ENCODE measurements at places on chromosomes 4 and X.

- peak; percentile 0 for DNase-seq
Measured at GRCh38 chr4:190018201-190018920, 8.7 kb downstream of the FRG2 start.

GRCh38 chr4:10200869-10201268, 84.3 kb upstream of the WDR1 start:
- peak; percentile 87 for DNase-seq

GRCh38 chr4:18935659-18936345, 914.2 kb upstream of the LCORL start:
- DNase-seq = no peak

GRCh38 chr4:3121596-3121995, 47.1 kb downstream of the HTT start:
- DNase-seq = no peak

DNA sequence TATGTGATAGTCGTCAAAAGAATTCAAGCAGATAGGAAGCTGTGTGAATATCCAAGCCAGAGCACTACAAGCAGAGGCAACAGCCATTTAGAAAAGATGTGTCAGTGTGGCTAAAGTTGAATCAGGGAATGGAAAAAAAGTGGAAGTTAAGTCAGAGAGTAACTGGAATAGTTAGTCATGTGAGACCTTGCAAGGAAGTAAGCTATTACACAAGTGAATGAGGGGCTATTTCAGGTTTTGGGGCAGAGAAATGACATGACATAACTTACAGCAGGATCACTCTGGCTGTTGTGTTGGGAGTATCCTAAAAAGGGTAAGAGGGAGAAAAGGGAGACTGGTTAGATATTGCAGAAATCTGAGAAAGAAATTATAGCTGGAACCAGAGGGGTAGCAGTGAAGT, 236.6 kb upstream of the PCDH18 start:
- no peak for DNase-seq

- DNase-seq = no peak
Measured at GRCh38 chr4:157832596-157832995, 340.2 kb downstream of the GASK1B start.

DNA sequence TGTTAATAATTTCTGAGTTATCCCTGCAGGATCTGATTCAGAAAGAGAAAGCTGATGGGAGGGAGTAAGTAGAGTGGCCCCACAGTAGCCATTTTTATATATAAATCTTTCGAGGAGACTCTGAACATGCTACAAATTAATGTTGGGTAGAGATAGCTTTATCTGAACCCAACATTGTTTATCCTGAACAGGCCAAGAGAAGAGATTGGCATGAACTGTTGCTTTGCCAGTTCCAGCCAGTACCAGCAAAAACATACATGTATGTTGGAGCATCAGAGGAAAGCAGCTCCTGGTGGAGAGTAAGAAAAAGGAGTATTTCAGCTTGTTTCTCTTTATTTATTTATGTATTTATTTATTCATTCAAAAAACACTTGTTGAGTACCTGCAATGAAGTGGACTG, 1.6 kb downstream of the MAOA start:
- DNase-seq = peak; percentile 61

DNA sequence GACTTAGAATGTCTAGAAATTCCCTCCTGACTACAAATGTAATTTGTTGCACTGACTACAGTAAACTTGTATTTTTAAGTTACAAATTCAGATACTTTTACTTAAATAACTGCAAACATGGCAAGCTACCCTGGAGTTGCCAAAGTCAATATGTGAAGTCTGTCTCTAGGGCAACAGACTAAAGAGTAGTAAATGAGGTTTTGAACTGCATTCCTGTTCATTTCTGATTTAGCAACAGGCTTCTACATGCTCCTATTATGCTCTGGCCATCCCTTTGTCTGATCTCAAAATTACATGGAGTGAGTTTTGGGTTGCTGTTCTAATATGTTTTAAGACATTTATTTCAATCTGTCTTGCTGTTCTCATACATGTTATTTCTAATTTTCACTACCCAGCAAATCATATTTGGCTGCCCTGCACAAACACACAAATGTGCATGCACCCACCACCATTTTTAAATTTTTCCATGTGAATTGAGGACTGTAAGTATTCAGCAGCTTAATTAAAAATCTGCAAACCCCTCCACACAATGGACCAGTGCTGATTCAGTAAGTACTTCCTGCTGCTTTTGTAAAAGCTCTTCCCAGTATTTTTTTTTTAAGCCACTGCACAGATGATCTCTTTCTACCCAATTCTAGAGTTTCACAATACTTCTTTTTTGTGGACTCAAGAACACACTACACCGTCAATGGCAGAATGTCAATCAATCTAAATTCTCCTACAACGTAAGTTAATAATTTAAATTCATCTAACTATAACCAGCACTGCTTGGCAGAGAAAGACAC, 26.7 kb downstream of the SH3RF1 start:
- DNase-seq = no peak

DNA sequence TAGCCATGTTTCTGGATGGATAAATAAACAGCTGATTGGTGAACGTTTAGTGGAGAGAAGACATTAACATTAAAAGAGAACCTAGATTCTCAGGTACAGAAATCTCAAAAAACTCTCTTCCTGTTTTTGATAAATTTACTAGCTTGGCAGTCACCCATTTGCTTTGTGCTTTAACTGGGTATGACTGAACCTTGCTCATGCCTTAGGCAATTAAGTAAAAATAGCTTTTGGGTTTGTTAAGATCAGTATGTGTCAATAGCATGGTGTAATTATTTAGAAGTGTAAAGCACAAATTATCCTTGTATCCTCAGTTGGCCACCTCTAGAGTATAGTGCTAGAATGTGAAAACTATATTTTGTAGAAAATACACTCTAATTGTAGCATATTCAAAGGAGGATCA, 200.0 kb downstream of the CFAP299 start:
- no peak for DNase-seq

DNA sequence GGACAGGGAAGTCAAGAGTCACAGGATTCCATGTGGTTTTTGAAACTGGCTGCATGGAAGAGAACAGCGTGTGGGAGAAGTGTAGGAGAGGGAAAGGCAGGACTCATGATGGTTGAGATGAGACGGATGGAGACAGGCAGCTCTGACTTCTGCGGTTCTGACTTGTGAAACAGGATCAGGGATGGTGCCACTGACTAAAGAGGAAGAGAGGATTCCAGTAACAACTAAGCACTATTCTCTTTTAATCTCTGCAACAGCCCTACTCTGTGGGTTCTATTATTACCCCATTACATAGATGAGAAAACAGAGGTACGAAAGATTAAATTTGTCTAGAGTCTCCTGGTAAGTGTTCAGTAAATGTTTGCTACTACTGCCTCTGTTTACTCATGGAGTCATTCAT, 156.3 kb downstream of the CBR4 start:
- no peak for DNase-seq

- no peak for DNase-seq
Measured at GRCh38 chr4:109657854-109658418, 45.3 kb downstream of the CASP6 start.

DNA sequence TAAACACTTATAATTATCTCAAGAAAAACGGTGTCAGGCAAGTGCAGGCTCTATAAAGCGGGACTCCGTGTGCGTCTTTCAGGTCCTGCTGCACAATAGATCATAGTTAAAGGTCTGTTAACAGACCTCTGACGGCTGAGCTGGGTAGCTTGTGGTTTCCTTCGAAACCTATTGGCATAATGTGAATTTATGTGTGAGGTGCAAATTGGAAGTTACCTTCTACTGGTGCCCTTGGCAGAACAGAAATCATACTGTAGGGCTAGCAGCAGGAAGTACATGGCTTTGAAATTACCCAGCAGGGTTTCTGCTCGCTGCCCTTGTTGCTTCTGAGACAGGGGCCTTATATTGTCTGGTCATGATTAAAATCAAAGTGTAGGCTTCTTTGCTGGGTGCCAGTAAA, 216.4 kb upstream of the HAND2 start:
- DNase-seq = no peak

GRCh38 chr4:54440394-54441136, 211.5 kb downstream of the PDGFRA start:
- peak; percentile 74 for DNase-seq

GRCh38 chr4:38062088-38062775, 102.0 kb downstream of the PTTG2 start:
- peak; percentile 87 for DNase-seq

DNA sequence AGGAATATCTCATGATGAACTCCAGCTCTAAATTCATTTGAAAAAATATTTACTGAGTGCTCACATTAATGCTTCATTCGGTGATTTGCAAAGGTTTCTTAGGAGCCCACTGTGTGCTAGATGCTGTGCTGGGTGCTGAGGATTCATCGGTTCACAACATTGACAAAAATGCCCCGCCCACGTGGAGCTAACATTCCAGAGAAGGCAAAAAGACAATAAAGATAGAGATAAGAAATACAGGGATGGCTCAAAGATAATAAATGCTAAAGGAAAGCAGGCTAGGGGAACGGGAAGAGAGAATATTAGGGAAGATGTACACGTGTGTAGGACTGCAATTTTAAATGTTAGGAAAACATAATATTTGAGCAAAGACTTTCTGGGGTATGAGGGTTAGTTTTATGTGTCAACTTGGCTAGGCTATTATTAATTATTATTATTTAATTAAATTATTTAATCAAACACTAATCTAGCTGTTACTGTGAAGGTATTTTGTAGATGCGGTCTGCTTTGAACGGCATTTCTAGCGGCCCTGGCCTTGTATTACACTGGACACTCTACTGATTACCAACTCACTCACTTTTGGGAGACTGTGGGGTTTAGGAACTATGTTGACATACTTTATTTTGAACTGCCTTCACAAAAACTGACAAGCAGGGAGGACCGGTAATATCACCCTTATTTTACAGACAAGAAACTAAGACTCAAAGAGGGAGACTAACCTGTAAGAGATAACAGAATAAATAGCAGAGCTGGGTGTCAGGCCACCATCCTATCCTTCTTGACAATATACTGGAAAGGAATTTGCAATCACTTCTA, 61.9 kb upstream of the IRF2 start:
- DNase-seq = no peak

DNA sequence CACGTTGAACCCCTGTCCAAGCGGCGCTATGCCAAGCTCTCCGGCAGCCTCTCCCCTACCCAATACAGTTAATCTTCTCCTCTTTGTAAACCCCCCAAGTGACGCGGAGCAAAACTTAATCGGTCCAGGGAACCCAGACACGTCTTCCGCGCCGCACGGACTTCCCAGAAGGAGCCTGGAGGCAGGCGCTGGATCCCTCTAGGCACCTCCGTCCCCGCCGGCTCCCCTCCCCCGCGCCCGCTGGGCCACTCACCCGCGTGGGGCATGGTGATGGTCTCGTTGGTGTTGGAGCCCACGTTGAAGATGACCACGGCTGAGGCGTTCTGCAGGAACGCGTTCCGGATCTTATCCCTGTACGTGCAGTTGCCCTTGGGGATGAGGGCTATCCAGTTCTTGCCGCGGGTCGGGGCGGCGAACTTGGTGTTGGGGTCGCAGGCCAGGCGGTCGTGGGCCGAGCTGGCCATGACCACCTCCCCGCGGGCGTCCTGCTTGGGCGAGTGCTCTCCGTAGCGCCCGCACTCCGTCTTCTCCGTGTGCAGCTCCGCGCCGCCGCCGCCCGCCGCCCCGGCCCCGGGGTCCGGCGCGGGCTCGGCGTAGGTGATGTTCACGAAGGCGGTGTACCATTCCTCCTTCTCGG, 1.1 kb downstream of the RNF150 start:
- DNase-seq = peak; percentile 17

DNA sequence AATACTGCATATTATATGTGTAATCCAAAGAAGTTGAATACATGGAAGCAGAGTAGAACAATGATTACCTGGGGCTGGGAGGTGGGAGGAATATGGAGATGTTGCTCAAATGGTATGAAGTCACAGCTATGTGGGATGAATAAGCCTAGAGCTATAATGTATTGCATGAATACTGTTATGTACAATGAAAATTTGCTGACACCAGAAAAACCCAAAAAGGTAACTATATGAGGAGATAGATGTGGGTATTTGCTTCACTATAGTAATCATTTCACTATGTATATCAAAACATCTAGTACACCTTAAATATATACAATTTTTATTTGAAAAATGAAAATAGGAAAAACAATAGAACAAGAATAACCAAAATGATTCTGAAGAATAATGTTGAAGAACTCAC, 11.2 kb downstream of the PAGE3 start:
- no peak for DNase-seq

GRCh38 chr4:88158489-88159228, at the start of gene ABCG2:
TSS of gene ABCG2 (minus strand) at chr4:88158639. CDS start at chr4:88139995, 18,644 bp downstream.
- DNase-seq = peak; percentile 92

DNA sequence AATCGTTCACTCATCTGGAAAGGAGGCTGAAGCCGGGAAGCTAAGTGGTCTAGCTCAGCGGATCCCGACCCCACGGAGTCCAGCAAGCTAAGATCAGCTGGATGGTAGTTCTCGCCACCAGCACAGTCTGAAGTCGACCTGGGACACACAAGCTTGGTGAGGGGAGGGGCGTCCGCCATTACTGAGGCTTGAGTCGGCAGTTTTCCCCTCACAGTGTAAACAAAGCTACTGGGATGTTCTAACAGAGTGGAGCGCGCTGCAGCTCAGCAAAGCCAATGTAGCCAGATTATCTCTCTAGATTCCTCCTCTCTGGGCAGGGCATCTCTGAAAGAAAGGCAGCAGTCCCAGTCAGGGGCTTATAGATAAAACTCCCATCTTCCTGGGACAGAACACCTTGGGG, 555.4 kb downstream of the BCOR start:
- DNase-seq = no peak

GRCh38 chrX:107935664-107936433, 46.3 kb downstream of the TEX13B start:
- DNase-seq = no peak

DNA sequence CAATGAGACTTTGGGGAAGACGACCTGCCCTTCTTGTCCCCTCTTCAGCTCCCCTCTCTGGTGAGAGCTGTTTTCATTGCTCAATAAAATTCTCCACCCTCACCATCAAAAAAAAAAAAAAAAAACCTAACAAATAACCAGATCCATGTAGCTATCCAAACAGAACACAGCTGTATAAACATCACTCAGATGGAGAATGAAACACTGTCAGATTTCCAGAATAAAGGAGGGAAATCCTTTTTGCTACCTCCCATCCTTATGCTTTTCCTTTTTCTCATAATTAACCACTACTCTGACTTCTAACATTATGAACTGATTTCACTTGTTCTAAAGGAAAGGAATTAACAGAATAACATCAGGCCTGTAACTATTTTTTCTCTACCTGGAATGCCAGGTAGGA, 155.6 kb downstream of the PPP4R3C start:
- no peak for DNase-seq

GRCh38 chr4:125826801-125827695, 512.3 kb downstream of the FAT4 start:
- DNase-seq = no peak

- no peak for DNase-seq
Measured at GRCh38 chrX:2928191-2928582, 952 bp downstream of the ARSD start.

DNA sequence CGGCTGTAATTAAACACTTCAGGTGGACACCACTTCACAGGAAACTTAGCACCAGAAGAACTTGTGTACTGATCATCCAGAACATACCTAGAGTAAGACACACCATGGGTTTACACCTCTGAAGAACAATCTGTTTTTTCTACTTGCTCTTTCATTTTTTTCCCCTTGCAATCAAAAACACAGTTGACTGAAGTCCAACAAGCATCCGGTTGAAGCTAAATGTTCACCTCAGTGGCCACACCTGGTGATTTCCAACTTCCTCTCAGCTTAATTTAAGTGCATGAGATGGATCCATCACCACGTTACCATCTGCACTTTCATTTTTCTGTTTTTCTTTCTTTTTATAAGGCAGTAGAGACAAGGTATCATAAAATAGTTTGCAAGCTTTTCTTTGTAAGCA, 4.9 kb upstream of the TXK start:
- no peak for DNase-seq

- no peak for DNase-seq
Measured at GRCh38 chrX:802846-803245, 172.3 kb downstream of the SHOX start.

Measured in hematopoietic multipotent progenitor cell treated with erythropoietin and hydrocortisone succinate and interleukin-3 and kit ligand, for 4 days (in vitro differentiated cells).